ENCODE measurements at places on chromosomes 7 and 10. TPM values are rescaled to one million over a fixed set of nuclear protein-coding genes. Genes with fewer than 3 reads are reported as not detected.
A peak's percentile ranks its signal among the peaks of the same experiment; 100 is the strongest.

GRCh38 chr10:80491251-80492102 lies 37.4 kb downstream of the TSPAN14 start:
- peak; percentile 68 for DNase-seq

CDHR1 gene
- 2.4 TPM for total RNA-seq

GRCh38 chr7:157432957-157433576 lies 96.3 kb downstream of the DNAJB6 start:
- no peak for DNase-seq

TMEM139 gene
- 3.6 TPM for total RNA-seq

- no peak for DNase-seq
Observed at GRCh38 chr10:15320522-15321203, 50.4 kb downstream of the FAM171A1 start.

DNA sequence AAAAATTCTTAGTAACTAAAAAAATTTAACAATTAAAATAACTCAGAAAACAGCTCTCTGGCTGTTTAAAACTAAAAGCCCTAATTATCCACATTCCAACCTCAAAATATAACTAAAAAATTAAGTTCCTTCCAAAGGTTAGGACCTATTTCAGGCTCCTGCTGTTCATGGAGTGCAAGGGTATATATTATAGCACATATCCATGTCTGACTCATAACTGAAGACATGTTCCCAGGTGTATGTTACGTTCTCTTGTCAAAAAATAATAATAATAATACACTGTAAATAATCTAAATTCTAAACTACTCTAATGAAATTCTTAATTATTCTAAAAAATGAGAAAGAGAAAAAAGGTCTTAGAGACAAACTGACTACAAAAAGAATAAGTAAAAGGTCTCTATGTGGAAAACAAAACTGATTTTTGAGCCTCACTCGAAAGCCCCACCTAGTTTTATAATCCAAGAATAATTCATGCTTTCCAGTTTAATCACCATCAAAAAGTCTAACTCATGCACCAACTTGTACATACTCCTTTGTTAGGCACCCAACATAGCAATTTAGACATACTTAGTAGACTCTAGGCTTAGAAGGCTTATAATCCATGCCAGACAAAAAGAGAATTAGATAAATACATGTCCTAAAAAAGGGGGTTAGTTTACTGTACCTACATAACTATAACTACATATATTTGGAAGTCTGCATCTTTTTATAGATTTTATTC lies 171.4 kb downstream of the KMT2E start:
- DNase-seq, result no peak

GRCh38 chr10:876438-876837 lies 55.1 kb downstream of the LARP4B start:
- no peak for DNase-seq

DNA sequence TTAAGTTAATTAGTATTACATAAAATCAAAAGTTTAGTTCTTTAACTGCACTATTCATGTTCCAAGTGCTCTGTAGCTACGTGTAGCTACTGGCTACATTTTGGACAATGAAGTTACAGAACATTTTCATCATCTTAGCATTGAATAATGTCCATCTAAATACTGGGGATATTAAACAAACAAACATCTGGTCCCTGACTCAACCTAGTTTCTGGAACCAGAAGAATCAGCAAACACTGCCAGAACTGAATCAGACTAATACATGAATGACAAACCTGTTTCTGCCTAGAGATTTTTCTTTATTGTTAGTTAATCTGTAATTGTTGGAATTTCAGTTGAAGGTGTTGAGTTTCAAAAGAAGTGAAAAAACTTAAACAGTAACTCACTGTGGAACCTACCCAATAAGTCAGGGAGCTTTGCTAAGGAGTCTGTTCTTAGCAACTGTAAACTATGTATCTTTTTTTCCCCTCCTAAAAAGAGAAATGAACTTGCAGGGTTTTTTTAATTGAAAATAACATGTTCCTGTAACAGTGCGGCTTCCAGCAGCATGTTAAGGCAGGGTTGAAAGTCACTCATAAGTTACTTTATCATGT lies 58.3 kb downstream of the CDK13 start:
- DNase-seq, result no peak

GPC2 gene
- 0.09 TPM for total RNA-seq

DNA sequence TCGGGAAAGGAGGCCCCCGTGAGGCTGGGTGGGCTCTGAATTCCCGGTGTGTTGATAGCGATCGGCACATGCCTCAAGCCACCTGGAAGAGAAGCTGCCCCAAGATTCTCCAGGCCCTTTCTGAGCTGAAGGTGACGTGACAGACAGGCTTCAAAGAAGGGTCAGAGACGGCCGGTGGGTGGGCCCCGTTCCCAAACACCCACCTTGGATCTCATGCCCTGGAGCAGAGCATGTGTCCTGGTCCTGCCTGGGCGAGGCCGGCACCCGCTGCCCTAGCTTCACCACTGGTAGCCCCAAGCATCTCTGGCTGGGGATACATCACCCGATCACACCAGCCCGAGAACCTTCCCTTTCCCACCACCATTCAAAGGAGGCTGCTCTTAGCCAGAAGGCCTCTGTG lies 399.0 kb downstream of the DNAJB6 start:
- no peak for DNase-seq

TLX1 gene
- total RNA-seq, result 1.0 TPM

GRCh38 chr10:3287572-3288445 lies 115.2 kb upstream of the PITRM1 start:
- no peak for DNase-seq

GRCh38 chr10:119478111-119478802 lies 64.3 kb downstream of the RGS10 start:
- no peak for DNase-seq

ENTPD1 gene
- total RNA-seq, result 14.8 TPM

DNA sequence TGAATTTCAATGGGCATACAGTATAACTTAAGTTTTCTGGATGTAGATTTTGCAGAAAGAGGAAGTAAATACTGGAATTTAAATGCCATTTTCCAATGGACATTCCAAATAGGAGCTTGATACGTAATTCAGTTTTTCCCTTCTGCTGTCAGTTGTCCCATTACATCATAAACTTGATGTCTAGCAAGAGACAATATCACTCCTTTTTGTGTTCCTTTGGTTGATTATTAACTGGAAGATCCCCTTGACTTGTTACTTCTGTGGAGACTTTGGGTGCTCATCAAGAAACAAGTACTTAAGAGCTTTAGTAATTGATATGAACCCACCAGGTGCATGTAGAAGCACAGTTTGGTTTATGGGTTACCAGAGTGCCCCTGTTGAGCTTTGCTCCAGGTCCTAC lies 116.1 kb downstream of the ST7 start:
- DNase-seq, result no peak

NOS3 gene
- total RNA-seq, result 20.5 TPM

- no peak for DNase-seq
Observed at GRCh38 chr10:79905322-79906314, 43.3 kb downstream of the SFTPD start.

DNA sequence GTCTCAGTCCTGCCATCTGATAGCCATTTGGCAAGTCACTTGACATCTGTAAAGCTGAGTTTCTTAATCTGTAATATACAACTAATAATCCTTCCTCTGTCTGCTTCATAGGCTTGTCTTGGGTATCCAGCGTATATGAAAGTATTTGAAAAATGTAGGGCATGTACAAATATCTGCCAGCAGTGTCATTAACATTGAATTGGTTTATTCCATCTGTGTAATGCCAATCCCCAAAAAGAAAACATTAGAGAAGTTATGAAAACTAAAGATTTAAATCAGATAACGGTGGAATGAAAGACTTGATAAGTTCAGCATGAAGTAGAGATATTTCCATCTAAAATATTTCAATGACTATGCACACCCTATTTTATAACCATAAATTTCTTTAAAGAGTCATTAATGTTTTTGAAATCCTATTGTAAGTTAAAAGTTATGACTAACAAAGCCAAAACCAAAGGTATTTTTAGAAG lies 9.8 kb upstream of the RTKN2 start:
- DNase-seq, result no peak

- DNase-seq, result peak; percentile 1
Observed at GRCh38 chr7:4712281-4713182, 30.4 kb downstream of the FOXK1 start.

GRCh38 chr7:45026013-45026412 lies 26.0 kb downstream of the CCM2 start:
- DNase-seq, result no peak

- DNase-seq, result no peak
Observed at GRCh38 chr10:71266918-71267442, 52.1 kb upstream of the SLC29A3 start.

- DNase-seq, result no peak
Observed at GRCh38 chr7:15801551-15801950, 115.1 kb upstream of the MEOX2 start.

TDRD1 gene
- 0.72 TPM for total RNA-seq

DNA sequence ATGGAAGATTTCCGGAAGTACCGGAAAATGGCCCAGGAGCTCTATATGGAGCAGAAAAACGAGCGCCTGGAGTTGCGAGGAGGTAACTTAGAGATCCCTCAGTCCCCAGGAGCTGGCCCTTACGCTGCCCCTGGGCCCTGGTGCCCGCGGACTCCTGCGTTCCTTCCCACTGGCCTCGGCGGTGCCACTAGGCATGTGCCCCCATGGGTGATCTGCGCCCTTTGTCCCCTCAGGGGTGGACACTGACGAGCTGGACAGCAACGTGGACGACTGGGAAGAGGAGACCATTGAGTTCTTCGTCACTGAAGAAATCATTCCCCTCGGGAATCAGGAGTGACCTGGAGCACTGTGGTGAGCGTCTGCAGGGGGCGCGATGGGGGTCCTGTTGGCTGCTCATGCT lies 24.2 kb upstream of the CHST12 start:
- no peak for DNase-seq

NPC1L1 gene
- 0.06 TPM for total RNA-seq

GRCh38 chr7:2922348-2922691 lies 78.2 kb upstream of the GNA12 start:
- no peak for DNase-seq

- DNase-seq, result no peak
Observed at GRCh38 chr7:159027789-159028507, 116.7 kb downstream of the VIPR2 start.

AKR1C3 gene
- 56.0 TPM for total RNA-seq

DNA sequence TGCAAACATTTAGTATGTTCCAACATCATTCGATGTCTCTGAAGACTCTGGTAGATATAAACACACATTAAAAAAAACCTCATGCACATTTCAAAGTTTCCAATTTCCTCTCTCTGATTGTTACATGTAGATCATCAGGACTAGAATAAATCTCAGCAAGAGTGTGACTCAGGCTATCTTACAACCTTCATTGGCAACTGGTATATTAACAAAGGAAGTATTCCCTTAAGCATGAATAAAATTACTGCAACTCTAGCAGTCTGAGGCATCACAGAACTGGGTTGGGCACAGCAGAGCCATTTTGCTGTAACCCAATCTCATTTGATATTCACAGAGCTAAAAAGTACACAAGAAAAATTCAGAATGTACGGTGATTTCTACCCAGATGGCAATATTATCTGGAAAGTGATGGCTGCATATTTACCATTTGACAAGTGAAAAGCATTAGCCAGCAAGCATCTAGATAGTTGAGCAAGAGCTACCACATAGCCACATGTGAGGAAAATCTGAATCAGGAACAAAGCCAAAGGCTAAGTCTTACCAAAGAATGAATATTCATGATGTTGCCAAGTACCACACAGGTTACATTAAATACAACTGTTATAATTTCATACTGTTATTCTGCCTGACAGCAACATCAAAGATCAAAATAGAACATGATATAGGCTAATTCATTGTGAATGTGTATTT lies 232.2 kb downstream of the CRPPA start:
- no peak for DNase-seq

C7orf57 gene
- not detected for total RNA-seq

FGFBP3 gene
- total RNA-seq, result 0.47 TPM

TMEM229A gene
- 1.6 TPM for total RNA-seq

SPDYE11 gene
- total RNA-seq, result not detected
